Activated CD4-positive, alpha-beta T cell treated with anti-CD3 and anti-CD28 coated beads for 24 hours (primary cell): ENCODE measurements at places on chromosomes 4 and X.

DNA sequence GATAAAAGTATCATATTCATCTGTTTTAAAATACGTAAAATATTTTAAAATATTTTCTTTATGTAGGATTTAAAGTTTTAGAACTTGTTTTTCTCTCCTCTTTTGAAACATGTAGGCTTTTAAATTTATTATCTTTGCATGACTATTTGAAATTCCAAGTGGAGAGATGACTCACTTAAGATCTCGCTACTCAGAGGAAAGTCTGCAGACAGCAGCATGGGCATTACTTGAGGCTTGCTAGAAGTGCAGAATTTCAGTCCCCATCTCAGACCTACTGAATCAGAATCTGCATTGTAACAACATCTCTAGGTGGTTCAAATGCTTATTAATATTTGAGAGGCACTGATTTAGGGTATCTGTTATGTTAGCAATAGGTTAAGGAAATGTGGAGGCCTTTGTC lies 225.7 kb upstream of the ARX start:
- DNase-seq, result no peak

DNA sequence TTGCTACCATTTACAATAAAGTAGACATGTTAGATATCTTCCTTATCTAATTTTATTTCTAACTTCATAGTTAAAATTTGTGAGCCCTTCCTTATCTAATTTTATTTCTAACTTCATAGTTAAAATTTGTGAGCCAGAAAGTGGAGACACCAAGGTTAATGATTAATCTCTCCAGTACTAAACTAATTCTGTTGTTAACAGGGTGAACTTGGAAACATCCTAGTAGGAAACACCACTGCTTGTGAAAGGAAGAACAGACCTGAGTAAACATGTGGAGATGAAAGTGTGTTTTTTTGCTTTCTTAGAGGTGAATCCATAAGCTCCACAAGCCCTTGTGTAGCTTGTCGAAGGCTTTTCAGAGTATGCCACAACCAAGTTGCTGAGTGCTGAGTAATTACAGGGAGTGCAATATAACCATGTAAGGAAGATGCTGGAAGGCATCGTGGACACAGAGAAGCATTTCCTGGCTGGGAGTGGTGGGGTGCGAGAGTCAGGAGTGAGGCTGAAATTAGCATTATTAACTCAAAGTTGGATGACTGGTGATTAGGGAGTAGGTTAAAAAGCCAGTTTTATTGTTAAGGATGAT lies 118.6 kb upstream of the NEIL3 start:
- DNase-seq, result no peak

DNA sequence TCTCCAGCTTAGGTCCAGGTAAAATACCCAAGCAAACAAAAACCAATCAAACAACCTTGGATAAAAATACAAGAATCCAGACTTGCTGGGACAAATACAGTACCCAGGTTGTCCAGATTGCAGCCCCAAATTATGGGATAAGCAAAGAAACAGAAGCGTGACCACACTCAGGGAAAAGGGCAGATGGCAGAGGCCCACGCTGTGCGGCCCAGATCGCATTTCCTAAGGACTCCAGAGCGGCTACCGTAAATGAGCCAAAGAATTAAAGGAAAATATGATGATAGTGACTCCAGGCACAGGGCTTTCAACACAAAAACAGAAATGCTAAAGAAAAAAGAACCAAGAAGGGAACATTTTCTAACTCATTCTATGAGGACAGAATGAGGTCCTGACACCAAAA lies 50.3 kb downstream of the FGFRL1 start:
- DNase-seq, result no peak

GRCh38 chr4:113851816-113852215 lies 90.3 kb upstream of the CAMK2D start:
- no peak for DNase-seq

GRCh38 chr4:10275696-10276095 lies 159.1 kb upstream of the WDR1 start:
- DNase-seq, result no peak

DNA sequence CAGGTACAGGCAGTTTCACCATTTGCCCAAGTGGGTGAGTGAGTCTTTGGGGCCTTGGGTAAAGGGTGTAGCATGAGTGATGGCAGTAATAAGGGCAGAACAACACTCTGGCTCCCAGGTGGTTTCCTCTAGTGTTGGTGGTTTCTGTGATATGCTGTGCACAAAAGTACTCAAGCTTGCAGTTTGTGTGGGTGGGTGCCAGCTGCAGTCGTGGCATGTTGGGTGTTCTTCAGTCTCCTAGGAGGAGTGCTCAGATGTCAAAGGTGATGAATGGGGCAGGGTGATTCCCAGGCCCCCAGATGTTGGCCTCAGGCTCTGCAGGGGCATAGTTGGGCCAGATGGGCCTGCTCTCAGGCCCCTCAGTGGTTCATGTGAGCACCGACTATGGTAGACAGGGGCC lies 166.1 kb upstream of the KLF8 start:
- no peak for DNase-seq

- no peak for DNase-seq
Observed at GRCh38 chr4:91359041-91360031, 944.4 kb upstream of the GRID2 start.

DNA sequence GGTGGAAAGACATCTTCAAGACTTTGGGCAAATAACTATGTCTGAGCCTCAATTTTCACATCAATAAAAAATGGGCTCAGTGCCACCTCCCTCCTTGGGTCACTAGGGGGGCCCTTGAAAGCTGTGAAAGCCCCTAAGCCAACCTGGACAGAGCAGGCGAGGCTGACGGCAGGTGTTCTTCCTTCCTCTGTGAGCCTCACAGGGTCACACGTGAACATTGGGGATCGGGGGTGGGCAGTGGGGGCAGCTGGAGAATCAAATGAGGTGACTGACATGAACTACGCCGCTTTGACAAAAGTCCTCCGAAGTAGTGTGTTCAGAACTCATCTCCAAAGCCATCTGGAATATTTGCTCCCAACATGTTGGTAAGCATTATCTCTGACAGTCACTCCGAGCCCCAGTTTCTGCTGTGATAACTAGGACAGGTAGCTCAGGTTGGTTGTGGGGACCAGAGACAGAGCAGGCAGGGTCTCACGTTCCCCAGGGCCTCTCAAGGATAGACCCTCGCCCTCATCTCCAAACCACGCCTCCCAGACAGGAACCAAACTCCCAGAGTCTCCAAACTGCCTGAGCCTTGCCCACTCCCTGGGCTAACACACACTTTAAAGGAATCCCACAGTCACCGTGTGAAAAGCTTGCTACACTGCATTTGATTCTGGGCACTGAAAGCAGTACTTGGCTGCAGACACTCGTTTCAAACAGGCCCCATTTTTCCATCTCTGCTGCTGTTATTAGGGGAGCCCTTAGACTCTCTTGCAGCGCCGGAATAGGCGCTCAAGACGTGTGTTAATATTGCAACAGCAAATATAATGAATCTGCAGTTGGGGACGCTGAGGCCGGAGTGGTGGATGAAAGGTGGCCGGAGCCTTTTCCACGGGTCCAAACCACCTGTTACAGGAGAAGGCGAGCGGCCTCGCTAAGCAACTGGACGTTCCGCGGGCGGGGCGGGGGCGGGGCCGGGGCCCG lies 717 bp upstream of the WFS1 start:
- no peak for DNase-seq

GRCh38 chr4:141909541-141909940 lies 273.2 kb downstream of the IL15 start:
- no peak for DNase-seq

DNA sequence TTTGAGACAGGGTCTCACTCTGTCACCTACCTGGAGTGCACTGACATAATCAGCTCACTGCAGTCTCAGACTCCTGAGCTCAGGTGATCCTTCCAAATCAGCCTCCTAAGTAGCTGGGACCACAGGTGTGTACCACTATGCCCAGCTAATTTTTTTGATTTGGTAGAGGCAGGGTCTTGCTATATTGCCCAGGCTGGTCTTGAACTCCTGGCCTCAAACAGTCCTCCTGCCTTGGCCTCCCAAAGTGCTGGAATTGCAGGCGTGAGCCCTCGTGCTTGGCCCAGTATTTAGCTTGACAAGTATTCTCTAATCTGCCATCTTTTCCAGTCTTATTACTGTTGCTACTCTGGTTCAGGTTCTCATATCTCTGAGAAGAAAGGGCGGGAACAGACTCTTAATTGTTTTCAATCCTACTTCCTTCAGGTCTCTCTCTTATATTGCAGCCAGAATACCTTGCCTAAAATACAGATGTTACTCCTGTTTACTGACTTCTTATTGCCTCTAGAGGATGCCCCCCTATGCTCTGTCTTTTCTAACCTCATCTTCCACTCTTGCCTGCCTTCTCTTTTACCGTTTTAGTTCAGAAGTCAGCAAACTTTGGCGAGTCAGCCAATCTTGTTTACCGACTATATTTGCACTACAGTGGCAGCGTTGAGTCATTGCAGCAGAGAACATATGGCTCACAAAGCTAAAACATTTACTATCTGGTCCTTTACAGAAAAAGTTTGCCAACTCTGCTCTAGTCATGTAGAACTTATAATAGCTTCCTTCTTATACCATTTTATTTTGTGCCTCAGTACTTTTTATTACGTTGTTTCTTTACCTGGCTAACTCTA lies 19.0 kb downstream of the MRPL1 start:
- no peak for DNase-seq

- DNase-seq, result no peak
Observed at GRCh38 chrX:13102636-13103035, 58.2 kb upstream of the FAM9C start.

DNA sequence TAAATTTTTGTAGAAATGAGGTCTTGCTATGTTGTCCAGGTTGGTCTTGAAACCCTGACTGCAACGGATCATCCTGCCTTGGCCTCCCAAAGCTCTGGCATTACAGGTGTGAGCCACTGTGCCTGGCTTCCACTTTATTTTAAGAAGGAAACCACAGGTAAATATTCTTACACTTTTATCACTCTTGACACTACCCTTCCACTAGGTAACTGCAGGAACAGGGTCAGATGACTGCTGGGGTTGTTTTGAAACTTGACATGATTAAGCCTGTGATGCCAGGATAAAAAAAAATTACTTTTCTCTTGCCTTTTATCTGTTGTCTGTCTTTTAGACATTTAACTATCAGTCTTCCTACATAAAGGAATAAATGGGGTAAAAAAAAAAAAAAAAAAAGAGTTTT lies 43.5 kb downstream of the COQ2 start:
- DNase-seq, result no peak

- no peak for DNase-seq
Observed at GRCh38 chrX:55120761-55121358, 32.0 kb downstream of the PAGE2 start.

GRCh38 chr4:155062948-155063347 lies 145.5 kb upstream of the NPY2R start:
- no peak for DNase-seq

GRCh38 chrX:57595381-57595811 lies 3.6 kb downstream of the ZXDB start:
- DNase-seq, result no peak

GRCh38 chr4:150366487-150366999 lies 215.4 kb upstream of the MAB21L2 start:
- DNase-seq, result no peak

DNA sequence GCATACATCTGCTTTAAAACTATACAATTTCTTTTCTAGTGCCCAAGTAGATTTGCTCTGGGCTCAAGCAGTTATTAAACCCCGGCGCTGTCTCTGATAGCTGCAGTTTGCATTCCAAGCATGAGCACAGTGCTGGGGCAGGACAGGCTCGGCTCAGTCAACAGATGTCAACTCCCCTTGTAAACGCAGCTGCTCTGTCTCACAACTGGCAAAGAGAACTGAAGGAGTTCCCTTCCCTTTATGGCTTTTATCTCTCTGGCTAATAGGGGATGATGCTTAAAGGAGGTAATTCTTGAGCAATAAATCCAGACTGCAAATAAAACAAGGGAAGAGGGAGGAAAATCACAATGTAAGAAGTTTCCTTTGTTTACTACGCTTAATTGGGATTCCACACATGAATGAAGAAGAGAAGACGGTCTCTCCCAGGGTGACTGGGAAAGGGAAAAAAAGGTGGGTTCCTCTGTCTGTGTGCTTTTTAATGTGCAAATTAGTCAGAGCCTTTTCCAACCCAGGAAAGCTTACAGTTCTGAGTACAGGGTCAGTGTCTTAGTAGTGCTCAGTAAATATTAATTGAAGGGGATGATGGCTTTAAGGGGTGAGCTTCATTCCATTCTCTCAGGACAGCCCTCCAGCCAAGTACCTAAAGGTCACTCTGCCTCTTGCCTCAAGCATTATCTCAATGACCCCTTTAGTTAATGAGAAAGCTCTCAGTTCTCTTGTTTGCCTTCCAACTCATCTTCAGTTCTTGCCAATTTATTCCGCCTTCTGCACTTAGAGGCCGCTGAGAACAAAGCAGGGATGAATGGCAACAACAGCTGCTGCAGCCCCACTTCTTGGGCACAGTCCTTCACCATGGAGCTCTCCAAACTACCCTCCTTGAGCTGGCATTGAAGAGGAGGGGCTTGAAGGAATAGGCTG lies 155.7 kb upstream of the JADE1 start:
- no peak for DNase-seq

GRCh38 chrX:54182194-54182863 lies 725 bp downstream of the FAM120C start:
- peak; percentile 34 for DNase-seq

DNA sequence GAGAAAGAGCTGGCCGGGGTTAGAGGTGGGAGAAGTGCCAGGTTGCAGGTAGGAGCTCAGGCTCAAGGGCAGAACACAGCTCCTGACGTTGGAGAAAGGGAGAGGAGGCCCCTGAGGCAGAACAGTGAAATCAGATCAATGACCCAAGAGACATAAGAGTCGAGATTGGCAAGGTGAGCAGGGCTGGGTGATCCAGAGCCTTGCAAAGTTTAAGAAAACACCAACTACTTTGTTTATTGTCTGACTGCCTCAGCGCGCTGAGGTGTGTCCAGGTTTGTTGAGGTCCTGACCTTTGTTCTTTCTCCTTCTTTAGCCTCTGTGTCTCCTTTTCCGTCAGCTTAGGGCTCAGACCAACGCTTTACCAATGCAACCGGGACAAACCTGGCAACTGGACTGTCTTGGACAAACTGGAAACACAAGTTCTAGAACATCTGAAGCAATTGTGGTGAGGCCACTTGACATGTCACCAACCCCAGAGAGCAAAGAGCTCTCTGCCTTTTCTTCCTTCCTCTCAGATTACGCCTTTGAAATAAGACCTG lies 28.3 kb downstream of the CHRNA9 start:
- DNase-seq, result no peak

DNA sequence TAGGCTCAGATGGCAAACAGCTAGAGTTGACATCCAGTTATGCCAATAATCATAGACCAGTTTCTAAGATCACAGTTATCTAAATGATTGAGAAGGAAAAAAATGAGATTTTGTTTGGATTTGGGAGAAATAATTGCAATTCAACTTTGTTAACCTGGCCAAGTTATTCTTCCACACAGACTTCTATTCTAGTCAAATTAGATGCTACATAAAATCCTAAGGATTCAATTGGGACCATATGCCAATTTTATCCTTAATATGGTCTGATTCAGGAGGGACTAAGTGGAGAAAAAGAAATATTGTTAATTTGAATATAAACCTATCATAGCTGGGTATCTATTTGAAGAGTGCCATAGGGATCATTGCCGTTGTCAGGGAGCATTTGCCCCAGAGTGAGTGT lies 178.3 kb upstream of the SLC7A11 start:
- DNase-seq, result no peak
